Ascending aorta (tissue), 2 donors: ENCODE measurements at places on chromosomes 13 and 19. TPM values are rescaled to one million over a fixed set of nuclear protein-coding genes. Genes with fewer than 3 reads are reported as not detected.

- no peak overlapping the region for H3K27ac ChIP-seq
- no peaks in the 10 kb centered on the region for H3K4me1 ChIP-seq
- no peak overlapping the region for H3K4me3 ChIP-seq
- H3K36me3 ChIP-seq: no peaks in the 10 kb centered on the region
- DNase-seq: no peak
- H3K27me3 ChIP-seq: no peaks in the 10 kb centered on the region
These were observed 254.7 kb upstream of the OBI1 start for GRCh38 chr13:78913656-78914055.

The SETDB2 gene
- 7.2 TPM for total RNA-seq

DNA sequence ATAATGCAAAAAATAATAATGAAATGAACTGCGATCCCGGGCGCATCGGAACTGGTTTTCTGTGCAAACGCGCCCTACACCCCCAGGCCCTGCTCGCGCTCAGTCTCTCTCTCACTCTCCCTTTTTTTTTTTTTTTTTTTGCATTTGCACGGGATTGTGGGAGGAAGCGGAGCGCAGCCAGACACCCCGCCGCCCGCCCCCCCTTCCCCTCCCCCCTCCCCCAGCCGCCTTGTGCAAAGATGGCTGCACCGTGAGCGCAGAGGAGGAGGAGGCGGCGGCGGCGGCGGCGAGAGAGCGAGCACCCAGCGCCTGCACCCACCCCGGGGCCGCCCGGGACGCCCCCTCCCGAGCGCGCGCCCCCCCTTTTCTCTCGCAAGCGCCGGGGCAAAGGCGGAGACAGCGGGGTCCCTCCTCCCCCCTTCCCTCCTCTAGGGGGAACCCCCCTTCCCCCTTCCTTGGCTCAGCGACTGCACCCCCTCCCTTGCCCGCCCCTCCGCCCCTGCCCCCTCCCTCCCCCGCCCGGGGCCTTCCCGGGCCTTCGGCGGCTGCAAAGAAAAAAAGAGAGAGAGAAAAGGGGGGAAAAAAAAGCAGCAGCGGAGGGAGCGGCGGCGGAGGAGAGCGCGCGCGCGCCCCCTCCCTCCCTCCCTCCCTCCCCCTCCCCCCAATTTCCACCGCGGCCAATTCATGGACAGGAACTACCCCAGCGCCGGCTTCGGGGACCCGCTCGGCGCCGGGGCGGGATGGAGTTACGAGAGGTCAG lies at the start of gene PRR12:
Gene PRR12, plus strand, starts transcription at position 212 of the 760 bp plus-strand sequence. Its CDS starts 473 bp downstream, at position 685.
- H3K27me3 ChIP-seq: no peaks in the 10 kb centered on the region
- peak within 1 kb of the TSS; percentile 87 for H3K27ac ChIP-seq
- H3K4me3 ChIP-seq: peak within 1 kb of the TSS; percentile 91

GRCh38 chr19:45939792-45940514 lies 25.4 kb upstream of the NANOS2 start:
- no peak overlapping the region for H3K27ac ChIP-seq
- no peak for DNase-seq
- no peak overlapping the region for H3K4me3 ChIP-seq
- no peaks in the 10 kb centered on the region for H3K27me3 ChIP-seq
- H3K4me1 ChIP-seq: no peaks in the 10 kb centered on the region

The CBLC gene
- total RNA-seq: not detected

GRCh38 chr13:93872786-93873347 lies 606.6 kb downstream of the DCT start:
- no peaks in the 10 kb centered on the region for H3K4me1 ChIP-seq
- H3K27ac ChIP-seq: no peak overlapping the region
- no peaks in the 10 kb centered on the region for H3K36me3 ChIP-seq
- H3K27me3 ChIP-seq: no peaks in the 10 kb centered on the region

- H3K4me3 ChIP-seq: no peak overlapping the region
- no peaks in the 10 kb centered on the region for H3K4me1 ChIP-seq
- no peak overlapping the region for H3K27ac ChIP-seq
- H3K27me3 ChIP-seq: no peaks in the 10 kb centered on the region
- no peak for DNase-seq
- H3K36me3 ChIP-seq: no peaks in the 10 kb centered on the region
These were observed 58.2 kb downstream of the SLITRK1 start for GRCh38 chr13:83824120-83824519.

GRCh38 chr13:36736119-36736726 lies 62.4 kb downstream of the SERTM1 start:
- H3K27ac ChIP-seq: no peak overlapping the region
- DNase-seq: no peak
- H3K4me1 ChIP-seq: no peaks in the 10 kb centered on the region
- H3K4me3 ChIP-seq: no peak overlapping the region

GRCh38 chr19:45092747-45093678 lies at the start of gene PPP1R37:
TSS of gene PPP1R37 (plus strand) at chr19:45093179. CDS start at chr19:45093326, 147 bp downstream.
- peaks cover 24% of the 10 kb centered on the region for H3K4me1 ChIP-seq
- H3K4me3 ChIP-seq: peak within 1 kb of the TSS; percentile 96
- DNase-seq: peak; percentile 95
- peaks cover 4% of the 10 kb centered on the region for H3K36me3 ChIP-seq
- peak within 1 kb of the TSS; percentile 88 for H3K27ac ChIP-seq
- H3K27me3 ChIP-seq: no peaks in the 10 kb centered on the region
